Stimulated activated CD4-positive, alpha-beta T cell treated with anti-CD3 and anti-CD28 coated beads, Interleukin-1b, Interleukin-23, amount 100 ng/mL, for 1 hour (primary cell): ENCODE measurements at places on chromosomes 5 and 9.

GRCh38 chr9:123952641-123953495, 22.9 kb upstream of the DENND1A start:
- DNase-seq, result no peak

GRCh38 chr5:5092149-5092548, 48.0 kb upstream of the ADAMTS16 start:
- no peak for DNase-seq

GRCh38 chr9:19999491-20000057, 210.7 kb upstream of the SLC24A2 start:
- DNase-seq, result no peak

- DNase-seq, result no peak
These were observed 2.0 kb downstream of the SCGB3A2 start for GRCh38 chr5:147880487-147880886.

GRCh38 chr9:130283539-130284248, 18.1 kb downstream of the HMCN2 start:
- DNase-seq, result no peak

DNA sequence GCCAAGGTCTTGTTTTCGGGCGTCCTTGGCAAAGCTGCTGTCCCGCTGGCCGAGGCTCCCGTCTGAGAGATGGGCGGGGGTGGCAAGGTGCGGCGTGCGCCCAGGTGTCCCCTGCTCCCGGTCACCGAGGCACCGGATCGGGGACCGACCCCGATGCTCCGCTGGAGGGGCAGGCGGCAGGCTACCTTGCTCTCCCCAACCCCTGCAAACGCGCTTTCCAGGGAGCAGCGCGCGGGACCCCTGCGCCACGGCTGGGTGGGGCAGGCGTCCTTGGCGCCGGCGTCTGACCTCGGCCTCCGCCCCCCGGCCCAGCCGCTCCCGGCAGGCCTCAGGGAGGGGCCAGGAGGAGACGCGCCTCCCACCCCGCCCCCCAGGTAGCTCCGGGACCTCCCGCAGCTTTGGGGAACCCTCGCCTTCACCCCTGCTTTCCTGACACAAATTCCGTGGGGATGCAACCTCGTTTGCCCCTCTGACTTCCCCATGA, 551 bp downstream of the N4BP3 start:
- DNase-seq, result no peak

- DNase-seq, result no peak
These were observed 138.4 kb upstream of the DMRTA1 start for GRCh38 chr9:22308177-22308576.

DNA sequence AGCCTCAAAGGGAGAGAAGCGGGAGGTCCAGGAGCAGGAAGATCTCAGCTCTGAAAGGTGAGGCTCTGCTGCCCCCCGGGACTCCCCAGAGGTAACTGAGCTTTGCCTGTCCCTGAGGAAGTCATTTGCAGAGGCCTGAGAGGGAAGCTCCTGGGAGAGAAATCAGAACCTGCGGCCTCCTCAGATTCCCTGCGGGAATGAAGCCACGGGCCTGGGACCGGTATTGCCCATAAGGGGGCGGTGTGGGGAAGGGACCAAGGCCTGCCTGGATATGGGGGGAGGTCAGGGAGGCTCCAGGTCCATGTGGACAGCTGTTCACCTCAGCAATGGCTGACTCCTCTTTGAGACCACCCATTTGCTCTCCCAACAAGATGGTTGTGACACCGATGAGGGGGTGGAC, 1.3 kb downstream of the SPATA31E1 start:
- no peak for DNase-seq

- DNase-seq, result no peak
These were observed 128.6 kb downstream of the KCNIP1 start for GRCh38 chr5:170632266-170632984.

DNA sequence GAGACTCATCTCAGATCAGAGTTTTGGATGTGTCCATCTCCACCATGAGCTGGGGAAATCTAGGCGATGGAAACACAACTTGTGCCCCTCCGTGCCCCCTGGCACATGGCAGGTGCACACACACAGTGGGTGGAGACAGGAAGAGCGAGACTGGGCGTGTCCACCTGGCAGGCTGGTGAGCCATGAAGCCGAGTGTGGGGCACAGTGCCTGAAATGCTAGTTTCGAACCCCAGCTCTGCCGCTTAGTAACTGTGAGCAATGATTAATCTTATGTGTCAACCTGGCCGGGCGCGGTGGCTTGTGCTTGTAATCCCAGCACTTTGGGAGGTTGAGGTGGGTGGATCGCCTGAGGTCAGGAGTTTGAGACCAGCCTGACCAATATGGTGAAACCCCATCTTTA, 80.8 kb upstream of the RNU6ATAC start:
- no peak for DNase-seq

GRCh38 chr5:93311881-93312280, 269.1 kb downstream of the NR2F1-AS1 start:
- no peak for DNase-seq
